Progenitor cell of endocrine pancreas (in vitro differentiated cells): ENCODE measurements at places on chromosomes 5 and 9. TPM values are rescaled to one million over a fixed set of nuclear protein-coding genes. Genes with fewer than 3 reads are reported as not detected.

GRM6 gene
- total RNA-seq, result not detected in 2 replicates

CDH6 gene
- 132 and 173 TPM in 2 replicates for total RNA-seq

ECPAS gene
- 116 and 117 TPM in 2 replicates for total RNA-seq

GARNL3 gene
- 21.4 and 28.3 TPM in 2 replicates for total RNA-seq

DNA sequence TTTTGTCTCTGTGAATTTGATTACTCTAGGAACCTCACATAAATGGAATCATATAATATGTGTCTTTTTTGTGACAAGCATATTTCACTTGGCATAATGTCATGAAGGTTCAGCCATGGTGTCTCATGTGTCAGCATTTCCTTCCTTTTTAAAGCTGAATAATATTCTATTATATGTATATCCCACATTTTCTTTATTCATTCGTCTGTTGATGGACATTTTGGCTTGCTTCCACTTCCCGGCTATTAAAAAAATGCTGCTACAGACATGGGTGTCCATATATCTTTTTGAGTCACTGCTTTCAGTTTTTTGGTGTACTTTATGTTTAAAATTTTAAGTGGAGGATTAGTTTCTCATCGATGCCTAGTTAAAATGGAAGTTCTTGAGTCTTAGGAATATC lies 59.8 kb upstream of the C5orf63 start:
- no peak for DNase-seq

GRCh38 chr5:27497491-27497890 lies 459.1 kb upstream of the CDH9 start:
- no peak for DNase-seq

DNA sequence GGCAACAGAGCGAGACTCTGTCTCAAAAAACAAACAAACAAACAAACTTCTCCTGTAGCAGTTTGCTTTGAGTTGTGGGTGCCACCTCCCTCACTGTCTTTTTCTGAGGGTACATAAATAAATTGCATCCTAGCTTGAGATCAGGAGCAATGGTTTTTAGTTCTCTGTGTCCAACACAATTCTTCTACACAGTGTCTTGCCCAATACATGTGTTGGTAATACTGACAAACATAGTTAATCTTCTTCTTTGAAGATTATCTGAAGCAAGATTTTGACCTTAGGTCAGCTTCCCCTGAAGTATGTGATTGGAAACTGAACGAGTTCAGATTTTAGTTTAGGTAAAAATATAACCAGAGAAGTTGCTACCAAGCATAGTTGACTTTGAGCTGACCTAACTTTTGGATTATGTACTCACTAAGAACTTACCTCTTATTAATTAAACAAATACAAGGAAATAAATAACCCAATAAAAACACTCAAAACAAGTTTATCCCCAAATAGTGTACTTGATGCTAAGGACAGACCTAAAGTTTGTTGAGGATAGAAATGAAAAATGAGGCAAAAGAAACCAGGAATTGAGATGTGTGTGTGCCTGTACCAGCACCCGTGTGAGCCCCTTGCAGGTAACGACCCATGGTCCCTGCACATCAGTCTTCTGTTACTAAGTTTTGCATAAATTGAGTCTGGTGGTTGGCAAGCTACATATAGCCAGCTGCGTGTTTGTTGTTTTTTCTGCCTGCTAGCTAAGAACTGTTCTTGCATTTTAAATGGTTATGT lies 16.2 kb downstream of the TJP2 start:
- DNase-seq, result no peak

GRCh38 chr5:157290981-157291711 lies 25.2 kb downstream of the CYFIP2 start:
- no peak for DNase-seq

GRCh38 chr5:15020736-15021135 lies 149.2 kb upstream of the ANKH start:
- no peak for DNase-seq
